ENCODE measurements at places on chromosomes 11 and 22.

- DNase-seq = no peak
Measured at GRCh38 chr11:131944736-131945135, 574.3 kb downstream of the NTM start.

DNA sequence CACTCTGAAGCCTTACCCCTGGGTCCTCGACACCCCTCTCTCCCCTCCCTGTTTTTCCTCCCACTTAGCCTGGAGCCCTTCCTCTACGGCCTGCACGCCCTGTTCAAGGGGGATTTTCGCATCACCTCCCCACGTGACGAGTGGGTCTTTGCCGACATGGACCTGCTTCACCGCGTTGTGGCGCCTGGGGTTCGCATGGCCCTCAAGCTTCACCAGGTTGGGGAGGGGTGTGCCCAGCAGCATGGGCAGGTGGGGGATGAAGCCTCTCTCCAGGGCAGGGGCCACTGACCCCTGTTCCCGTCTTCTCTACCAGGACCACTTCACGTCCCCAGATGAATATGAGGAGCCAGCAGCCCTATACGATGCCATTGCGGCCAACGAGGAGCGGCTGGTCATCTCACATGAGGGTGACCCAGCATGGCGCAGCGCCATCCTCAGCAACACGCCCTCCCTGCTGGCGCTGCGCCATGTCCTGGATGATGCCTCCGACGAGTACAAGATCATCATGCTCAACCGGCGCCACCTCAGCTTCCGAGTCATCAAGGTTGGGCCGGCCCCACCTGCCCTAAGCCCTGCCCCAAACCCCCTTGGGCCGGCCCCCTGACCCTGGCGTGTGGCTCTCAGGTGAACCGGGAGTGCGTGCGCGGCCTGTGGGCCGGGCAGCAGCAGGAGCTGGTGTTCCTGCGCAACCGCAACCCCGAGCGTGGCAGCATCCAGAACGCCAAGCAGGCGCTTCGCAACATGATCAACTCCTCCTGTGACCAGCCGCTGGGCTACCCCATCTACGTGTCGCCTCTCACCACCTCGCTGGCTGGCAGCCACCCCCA, 2.8 kb upstream of the SIPA1 start:
- DNase-seq = peak; percentile 32

DNA sequence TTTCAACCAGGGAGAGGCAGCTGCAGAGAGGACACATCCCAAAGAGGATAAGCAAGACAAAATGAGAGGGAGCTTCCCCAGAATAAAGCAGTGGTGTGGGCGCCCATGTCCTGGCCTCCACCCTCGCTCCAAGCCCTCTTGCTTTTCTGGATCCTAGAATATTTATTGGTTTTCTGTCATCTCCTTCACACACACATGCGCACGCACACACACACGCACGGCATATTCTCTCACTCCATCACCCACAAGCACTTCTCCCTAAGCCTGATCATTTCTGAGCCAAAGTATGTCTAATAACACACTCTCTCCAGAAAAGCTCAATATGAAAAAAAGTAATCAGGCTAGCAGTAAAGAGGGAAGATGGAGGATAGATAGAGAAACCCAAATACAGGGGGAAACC, 7.6 kb downstream of the IGSF9B start:
- no peak for DNase-seq

DNA sequence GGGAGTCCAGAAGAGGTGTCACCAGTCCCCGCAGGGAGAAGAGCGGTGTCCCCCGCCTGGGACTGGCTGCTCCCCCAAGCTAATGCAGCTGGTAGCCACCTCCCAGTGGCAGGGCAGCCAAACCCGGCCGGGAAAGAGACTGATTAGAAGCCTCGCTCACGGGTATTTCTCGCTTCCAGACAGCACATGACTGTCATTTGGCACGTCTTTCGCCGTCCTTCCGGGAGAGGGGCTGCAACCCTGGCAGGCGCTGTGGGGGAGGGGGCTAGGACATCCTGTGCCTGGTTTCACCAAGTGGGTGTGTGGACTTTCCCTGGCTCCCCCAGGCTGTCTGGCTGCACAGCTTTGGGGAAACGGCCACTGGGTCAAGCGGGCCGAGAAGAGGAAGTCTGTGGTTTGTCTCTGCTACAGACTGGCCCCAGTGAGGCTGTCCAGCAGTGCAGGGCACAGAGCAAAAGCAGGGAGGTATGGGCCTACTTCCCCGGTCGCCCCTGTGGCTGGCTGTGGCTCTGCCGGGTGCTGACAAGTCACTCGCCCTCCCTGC, 3.8 kb downstream of the CD81 start:
- no peak for DNase-seq

- no peak for DNase-seq
Measured at GRCh38 chr11:19673924-19674729, 38.5 kb upstream of the NAV2 start.

GRCh38 chr22:42747701-42748513, 27.2 kb upstream of the A4GALT start:
- DNase-seq = no peak

GRCh38 chr11:36022882-36023281, 79.0 kb downstream of the LDLRAD3 start:
- DNase-seq = no peak

DNA sequence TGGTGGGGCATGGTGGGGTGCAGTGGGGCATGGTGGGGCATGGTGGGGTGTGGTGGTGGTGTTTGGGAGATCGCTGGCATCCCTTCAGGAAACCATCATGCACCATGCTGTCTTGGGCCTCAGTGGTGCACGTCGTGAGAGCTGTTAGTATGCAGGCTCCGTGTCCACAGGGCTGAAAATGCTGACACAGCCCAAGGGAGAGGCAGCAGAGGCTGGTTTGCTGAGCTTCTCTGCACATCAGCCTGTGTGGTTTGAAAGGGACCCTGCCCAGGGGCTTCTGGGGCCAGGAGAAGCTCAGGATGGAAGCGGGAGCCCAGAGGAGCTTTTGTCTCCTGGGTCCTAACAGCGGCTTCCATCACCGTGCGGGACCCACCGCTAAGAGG, 30.2 kb downstream of the MUC5B start:
- DNase-seq = no peak

GRCh38 chr22:35681454-35682052, 33.3 kb downstream of the APOL6 start:
- DNase-seq = peak; percentile 10

- no peak for DNase-seq
Measured at GRCh38 chr22:35690001-35690400, 27.7 kb upstream of the APOL5 start.

- peak; percentile 16 for DNase-seq
Measured at GRCh38 chr11:46618837-46619236, 1.5 kb downstream of the ATG13 start.

- no peak for DNase-seq
Measured at GRCh38 chr11:8933931-8934330, 1.2 kb upstream of the C11orf16 start.

GRCh38 chr11:119012629-119013170, 5.4 kb downstream of the RPS25 start:
- DNase-seq = no peak

DNA sequence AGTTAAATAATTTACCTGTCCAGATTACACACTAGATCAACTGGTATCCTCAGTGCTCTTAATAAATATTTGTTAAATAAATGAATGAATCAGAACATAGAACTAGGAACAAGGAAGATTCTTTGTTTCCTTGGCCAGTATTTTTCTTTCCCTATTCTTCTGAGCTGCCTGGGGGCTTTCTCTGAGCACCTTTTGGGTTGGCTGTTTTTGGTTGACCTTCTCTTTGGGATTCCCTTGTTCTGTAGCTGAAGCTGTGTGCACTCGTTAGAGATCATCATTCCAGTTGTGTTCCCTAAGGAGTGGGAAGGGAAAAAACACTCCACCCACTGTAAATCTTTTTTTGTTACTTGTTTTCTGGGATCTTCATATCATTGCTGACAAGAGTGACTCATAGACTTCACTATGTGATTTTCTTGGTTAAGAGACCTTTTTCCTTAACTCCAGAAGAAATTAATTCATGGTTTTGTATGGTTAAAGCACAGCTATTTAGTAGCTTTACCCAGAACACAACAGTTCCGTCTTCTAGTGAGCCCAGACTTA, 84.3 kb downstream of the STIM1 start:
- DNase-seq = no peak

DNA sequence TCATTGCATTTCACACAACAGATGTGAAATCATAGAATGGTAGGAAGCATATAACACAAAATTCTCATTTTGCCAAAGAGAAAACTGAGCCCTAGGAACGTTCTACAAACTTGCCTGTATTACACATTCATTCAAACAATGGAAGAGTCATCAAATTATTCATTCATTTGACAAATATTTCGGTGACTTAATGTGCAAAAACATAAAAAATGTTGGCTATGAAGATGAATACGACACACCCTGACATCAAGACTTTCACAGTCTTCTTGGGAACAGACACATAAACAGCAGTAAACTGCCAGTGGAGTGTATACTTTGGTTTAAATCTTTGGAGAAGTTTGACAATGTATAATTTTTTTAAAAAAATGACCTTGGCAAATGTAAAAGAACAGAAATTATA, 20.4 kb upstream of the C11orf87 start:
- no peak for DNase-seq

- DNase-seq = no peak
Measured at GRCh38 chr11:133382131-133382812, 150.0 kb downstream of the OPCML start.

DNA sequence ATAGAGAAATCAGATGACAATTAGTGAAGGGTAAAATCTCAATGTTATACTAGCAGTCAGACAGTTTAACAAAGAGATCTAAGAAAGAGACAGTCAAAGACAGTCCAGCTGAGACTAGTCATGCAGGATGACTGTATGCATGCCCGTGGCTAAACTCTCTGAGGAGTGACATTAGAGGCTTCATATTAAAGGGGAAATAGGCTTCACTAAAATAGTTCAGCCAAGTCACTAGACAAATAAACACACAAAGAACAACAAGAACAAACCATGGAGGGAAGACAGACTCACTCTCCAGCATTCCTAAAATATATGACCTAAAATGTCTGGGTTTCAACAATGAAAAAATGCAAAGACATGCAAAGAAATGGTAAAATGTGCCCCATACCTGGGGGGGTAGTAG, 18.6 kb upstream of the APLNR start:
- no peak for DNase-seq

DNA sequence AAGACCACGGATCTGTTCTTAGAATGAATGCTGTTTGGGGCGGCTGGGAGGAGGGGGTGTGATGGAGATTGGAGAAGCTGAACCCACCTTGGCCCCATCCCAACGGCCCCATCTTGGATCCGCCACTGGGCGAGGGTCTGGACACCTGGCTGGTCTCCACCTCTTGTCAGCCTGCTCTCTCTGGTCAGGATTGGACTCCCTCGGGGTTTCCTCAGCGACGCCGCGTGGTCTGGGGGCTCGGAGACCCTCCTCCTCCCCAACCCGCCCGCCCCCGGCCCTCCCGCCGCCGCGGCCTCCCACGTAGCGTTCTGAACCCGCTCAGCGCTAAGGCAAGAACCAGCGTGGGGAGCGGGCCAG, 4.3 kb upstream of the FLI1 start:
- DNase-seq = no peak

GRCh38 chr11:48088682-48089050, 108.3 kb downstream of the PTPRJ start:
- DNase-seq = no peak

All from erythroblast (primary cell).